ENCODE measurements at places on chromosomes 12 and 14.

DNA sequence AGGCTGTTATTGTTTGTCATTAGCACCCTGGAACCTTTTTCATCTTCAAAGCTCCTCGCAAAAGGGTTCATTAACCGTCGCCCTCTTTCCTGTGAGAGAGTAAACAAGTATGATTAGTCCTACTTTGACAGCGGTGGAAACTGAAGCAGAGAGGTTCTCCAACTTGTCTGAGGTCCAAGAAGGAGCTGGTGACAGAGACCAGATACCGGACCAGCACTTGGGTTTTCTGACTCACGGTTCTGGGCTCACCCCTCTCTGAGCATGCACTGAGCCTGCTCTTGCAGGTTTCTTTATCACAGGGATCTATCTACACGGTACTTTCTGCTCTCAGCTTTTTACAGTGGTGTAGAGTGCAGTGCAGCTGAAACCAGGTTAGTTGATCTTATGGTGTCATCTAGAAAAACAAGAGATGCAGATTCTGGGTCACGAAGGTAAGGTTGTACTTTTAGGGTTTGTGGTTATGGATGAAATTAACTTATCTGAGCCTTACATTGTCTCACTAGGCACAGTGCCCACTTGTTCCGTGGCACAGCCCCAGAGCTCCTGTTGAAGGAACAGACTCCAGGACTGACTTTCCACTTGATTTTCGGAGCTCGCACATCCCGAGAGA is 62.1 kb downstream of the PPP2R5C start:
- DNase-seq, result no peak

GRCh38 chr12:131592972-131593371 is 117.9 kb upstream of the SFSWAP start:
- DNase-seq, result no peak

- no peak for DNase-seq
Observed at GRCh38 chr14:53437858-53438257, 284.7 kb upstream of the DDHD1 start.

GRCh38 chr12:8455271-8455670 is 491 bp upstream of the CLEC6A start:
- DNase-seq, result no peak

DNA sequence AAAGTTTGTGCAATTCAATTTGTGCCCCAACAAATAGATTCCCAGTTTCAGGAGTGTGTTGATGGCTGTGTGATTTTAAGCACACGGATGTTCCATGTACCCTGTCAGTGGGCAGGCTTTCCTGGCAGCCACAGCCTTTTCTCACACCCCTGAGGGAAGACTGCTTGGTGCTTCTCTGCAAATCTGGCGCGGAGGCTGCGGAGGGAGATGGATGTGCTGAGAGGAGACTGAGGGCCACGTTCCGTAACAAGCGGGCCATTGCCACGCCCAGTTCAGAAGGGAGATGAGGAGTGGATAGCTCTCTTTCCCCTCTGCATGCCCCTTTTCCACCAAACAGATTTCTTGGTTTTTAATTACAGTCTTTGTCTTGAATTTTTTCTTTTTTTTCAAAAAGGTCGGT is 89.1 kb downstream of the BEGAIN start:
- DNase-seq, result no peak

DNA sequence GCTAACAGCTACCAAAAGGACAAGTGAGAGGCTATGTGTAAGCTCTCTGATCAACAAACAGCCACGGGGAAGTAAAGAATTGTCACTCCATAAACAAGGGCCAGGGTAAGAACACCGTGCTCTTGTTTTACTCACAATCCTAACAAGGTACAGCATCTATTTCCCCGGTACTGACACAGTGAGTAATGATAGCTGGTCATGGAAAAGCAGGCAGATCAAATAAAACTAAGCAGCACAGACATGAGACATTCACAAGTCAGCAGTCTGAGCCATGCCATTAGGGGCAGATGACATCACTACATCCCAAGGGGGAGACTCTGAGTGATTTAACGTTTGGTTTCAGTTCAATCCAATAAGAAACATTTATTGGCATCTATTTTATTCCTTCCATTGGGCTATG is 54.4 kb downstream of the ARL6IP4 start:
- DNase-seq, result no peak

GRCh38 chr12:111881716-111882115 is 39.7 kb downstream of the MAPKAPK5 start:
- DNase-seq, result no peak

- DNase-seq, result no peak
Observed at GRCh38 chr12:132541200-132541599, 51.2 kb downstream of the FBRSL1 start.

GRCh38 chr12:104582739-104583138 is 126.0 kb downstream of the CHST11 start:
- DNase-seq, result no peak

All from BJ (cell line).